ENCODE measurements at places on chromosomes 16 and 17. TPM values are rescaled to one million over a fixed set of nuclear protein-coding genes. Genes with fewer than 3 reads are reported as not detected.

DNA sequence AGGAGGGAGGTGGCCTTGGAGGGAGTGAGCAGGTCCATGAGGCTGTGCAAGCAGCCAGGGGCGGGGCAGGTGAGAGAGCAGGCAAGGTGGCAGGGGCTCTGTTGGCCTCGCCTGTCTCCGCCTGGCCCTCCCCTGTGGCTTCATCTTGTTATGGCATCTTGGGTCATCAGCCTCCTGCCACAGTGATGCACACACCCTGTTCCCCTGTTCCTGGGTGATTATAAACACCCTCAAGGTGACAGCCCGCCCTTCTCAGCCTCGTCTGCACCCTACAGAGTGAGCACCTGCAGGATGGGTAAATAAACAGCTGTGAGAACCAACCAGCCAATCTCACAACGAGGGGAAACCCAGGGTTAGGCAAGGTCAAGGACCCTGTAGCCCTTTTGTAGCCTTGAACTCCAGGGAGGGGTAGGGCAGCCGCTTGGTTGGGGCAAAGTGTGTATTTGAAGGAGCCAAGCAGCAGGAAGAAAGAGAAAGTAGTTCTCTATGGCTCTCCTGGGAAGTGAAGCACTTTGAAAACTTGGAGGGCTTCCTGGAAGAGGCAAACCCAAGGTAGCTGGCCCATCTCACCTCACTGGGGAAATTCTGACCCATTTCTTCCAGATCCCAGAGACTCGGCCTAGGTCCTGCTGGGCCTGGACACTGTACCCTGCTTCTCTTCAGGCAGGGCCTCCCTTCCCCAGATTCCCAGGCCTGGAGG, 60.6 kb downstream of the NT5M start:
- DNase-seq: no peak

TP53TG3B gene
- polyA plus RNA-seq: not detected

MEAK7 gene
- 20.3 TPM for polyA plus RNA-seq

CMC2 gene
- polyA plus RNA-seq: 72.8 TPM

TBC1D3D gene
- 3.1 TPM for polyA plus RNA-seq

DNA sequence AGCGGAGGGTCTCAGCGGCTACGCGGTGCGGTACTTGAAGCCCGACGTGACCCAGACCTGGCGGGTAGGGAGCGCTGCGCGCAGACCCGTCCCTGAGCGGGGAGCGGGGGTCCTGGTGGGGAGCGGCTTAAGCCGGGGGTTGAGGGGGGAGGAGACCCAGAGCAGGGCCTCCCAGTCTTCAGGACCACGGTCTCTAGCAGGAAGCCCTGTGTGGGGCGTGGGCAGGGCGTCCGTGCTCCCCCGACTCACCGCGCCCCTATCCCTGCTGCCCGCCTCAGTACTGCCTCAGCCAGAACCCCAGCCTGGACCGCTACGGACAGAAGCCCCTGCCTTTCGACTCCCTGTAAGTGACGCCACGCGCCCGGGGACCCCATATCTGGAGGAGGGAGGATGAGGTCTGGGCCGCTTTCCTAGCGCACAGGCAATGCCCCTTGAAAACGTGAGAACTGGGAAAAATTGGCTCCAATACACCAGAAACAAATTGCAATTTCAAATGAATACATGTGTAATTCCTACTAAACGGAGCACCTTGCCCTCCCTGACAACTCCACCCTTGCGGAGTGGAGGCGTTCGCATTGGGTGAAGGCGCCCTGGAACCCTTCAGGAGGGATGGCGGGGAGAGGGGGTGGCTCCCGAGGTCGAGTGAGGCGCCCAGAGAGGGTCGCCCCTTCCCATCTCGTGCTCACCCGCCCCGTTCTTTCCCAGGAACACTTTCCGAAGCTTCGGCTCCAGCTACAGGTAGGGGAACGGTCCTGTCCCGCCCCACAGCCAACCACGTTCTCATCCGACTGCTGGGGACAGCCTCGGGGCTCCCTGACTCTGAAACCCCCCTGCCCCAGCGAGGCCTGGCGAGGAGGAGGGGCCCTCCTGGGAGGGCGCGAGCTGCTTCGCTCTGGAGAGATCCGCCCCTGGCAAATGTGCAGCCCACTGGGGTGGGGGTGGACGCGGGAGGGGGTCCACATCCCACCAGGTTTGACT, 14.6 kb upstream of the CNGB1 start:
- no peak for DNase-seq

DNA sequence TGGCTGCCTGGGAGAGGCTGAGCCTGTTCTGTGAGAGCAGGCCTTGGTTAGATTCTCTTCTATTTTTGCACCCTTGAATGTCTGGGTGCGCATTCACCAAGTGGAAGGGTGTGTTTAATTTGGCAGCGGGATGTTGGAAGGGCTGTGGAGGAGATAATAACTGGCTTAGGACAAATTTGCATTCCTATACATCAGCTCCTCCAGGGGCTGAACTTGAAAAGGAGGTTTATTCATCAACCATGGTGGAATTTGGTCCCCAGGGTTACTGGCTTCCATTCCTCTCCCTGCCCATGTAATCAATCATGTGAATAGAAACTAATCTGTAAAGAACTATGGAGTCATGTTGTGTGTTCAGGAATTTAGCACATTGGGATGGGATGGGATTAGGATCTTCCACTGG, 100.2 kb upstream of the FOXF1 start:
- no peak for DNase-seq

CCL4L2 gene
- 1.4 TPM for polyA plus RNA-seq

GRCh38 chr17:58105093-58105492, 21.9 kb downstream of the DYNLL2 start:
- DNase-seq: no peak

KLHL10 gene
- polyA plus RNA-seq: 0.50 TPM

DNA sequence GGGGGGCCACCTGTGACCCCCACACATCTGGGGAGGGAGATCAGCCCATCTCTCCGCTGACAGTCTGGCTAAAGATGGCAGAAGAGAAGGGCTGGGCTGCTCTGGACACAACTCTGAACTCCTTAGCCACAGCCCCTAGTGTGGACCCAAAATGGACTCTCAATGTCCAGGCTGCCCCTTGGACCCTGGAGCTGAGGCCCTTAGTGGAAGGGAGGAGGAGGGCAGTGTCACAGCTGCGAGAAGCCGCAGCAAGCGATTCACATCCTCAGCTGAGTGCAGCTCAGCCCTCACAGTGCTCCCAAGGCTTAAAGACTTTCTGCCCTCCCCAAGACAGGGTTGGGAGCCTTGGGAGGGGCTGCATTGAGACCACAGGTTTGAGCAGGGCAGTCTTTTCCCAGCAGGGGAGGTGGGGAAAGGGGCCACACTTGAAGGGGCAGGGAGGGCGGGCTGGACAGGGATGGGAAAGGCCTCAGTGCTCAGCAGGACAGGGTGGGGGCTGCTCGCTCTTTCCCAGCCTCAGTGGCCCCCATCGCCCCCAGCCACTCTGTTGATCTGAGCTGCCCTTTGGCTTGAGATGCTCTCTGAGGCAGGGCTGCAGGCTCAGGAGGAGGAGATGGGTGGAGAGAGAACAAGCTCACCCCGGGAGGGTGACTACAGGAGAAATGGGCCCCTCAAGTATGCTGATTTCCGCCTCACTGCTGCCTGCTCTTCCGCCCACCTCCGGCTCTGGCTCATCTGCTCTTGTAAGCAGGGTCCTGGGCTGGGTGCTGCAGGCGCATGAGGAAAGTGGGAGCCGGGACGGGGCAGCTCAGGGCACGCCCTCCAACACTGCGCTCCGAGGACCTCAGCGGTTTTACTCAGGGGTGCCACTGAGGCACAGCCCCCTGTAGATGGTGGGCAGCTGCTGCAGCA, 50.9 kb upstream of the MTSS2 start:
- no peak for DNase-seq

DNA sequence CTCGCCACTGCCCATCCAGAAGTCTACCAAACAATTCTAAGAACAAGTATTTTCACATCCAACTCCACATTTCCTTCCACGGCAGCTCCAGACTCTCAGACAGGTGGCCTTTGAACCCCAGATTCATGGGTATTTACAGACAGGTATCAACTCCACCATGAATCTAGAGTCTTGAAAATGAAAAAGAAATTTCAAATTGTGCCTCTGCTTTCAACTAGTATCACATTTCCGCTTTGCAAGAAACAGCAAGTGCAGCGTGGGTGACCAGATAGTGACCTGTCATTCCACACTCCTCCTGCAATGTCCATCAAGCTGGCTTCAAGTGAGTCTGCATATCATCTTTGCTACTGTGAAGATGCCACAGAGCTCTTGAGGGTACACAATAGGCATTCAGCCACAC, 232.4 kb upstream of the RPL38 start:
- DNase-seq: no peak

CCL8 gene
- 0.15 TPM for polyA plus RNA-seq

TBC1D28 gene
- not detected for polyA plus RNA-seq

DNA sequence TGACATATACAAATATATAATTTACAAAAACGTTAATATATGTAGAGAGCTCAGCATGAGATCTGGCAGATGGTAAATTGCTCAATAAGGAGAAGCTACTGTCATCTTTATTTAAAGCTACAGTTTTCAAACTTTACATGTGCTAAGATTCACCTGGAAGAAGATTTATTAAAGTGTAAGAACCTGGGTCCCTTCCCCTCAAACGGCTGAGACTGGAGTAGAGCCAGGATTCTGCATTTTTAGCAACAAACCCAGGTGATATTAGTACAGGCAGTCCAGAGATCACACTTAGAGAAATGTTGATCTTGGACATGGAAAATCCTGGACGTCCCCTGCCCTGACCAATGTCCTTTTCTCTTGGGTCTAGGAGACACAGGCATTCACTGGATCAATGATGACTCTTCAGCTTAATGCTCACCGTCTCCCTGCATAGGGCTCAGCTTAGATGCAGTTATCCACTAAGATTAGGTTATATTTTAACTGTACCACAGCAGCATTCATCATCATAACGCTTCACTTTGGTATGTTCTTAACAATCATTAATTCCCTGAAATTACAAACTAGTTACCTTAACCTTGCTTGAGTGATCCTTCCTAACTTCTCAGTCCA, 20.4 kb downstream of the CDR2 start:
- DNase-seq: no peak

GRCh38 chr16:88905563-88905962, 39.1 kb upstream of the PABPN1L start:
- DNase-seq: no peak

G6PC1 gene
- 5.6 TPM for polyA plus RNA-seq

GRCh38 chr16:87196231-87196630, 121.0 kb downstream of the C16orf95 start:
- no peak for DNase-seq

GRCh38 chr16:56864960-56865359, at the start of gene SLC12A3:
TSS of gene SLC12A3 (plus strand) at chr16:56865207. CDS start at chr16:56865236, 29 bp downstream.
- DNase-seq: no peak

- DNase-seq: peak; percentile 90
These were observed at the start of gene B9D1 for GRCh38 chr17:19362277-19363113. TSS of gene B9D1 (minus strand) at chr17:19362723. CDS start at chr17:19362569, 154 bp downstream.

MT4 gene
- not detected for polyA plus RNA-seq

TP53I13 gene
- polyA plus RNA-seq: 26.6 TPM

- DNase-seq: no peak
These were observed 3.8 kb upstream of the WIPI1 start for GRCh38 chr17:68461122-68461539.

NPIPB8 gene
- 2.0 TPM for polyA plus RNA-seq

- no peak for DNase-seq
These were observed at the start of gene EVPLL for GRCh38 chr17:18377437-18378204. TSS of gene EVPLL (plus strand) at chr17:18377778. CDS start at chr17:18380938, 3,160 bp downstream.

DNA sequence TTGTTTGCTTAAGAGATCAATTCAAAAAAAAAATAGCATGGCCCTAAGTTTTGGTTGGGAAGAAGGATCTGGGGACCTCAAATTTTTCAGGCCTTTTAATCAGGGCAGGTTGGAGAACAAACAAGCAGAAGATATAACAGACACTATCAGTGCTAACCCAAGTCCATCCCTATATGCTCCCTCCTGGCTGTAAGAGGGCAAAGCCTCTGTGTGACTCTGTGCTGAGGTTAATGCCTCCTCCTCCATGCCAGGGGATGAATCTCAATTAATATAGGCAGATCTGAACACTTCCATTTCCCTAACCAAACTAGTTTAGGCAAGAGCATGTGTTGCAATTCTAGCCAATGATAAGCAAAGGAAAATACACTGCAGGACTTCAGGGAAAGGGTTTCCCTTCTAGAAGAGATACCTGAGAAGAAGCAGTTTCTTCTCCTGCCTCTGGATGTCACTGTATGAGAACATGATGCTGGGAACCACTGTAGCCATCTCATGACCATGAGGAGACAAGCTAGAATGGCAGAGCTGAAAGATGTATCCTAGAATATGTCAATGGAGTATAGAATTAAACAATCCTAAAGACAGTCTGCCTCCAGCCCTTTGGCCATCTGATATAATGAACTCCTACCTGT, 76.0 kb downstream of the CHD9NB start:
- DNase-seq: no peak

NOMO2 gene
- polyA plus RNA-seq: 83.8 TPM

DNA sequence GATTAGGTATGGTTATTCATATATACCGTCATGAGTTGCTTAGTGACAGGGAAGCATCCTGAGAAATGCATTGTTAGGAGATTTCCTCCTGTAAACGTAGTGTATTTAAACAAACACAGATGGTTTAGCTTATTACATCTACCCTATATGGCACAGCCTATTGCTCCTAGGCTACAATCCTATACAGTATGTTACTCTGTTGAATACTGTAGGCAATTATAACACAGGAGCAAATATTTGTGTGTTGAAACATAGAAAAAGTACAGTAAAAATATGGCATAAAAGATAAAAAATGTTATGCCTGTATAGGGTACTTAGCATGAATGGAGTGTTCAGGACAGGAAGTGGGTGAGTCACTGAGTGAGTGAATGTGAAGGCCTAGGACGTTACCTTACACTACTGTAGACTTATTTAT, 157.7 kb downstream of the CDH11 start:
- no peak for DNase-seq

DNA sequence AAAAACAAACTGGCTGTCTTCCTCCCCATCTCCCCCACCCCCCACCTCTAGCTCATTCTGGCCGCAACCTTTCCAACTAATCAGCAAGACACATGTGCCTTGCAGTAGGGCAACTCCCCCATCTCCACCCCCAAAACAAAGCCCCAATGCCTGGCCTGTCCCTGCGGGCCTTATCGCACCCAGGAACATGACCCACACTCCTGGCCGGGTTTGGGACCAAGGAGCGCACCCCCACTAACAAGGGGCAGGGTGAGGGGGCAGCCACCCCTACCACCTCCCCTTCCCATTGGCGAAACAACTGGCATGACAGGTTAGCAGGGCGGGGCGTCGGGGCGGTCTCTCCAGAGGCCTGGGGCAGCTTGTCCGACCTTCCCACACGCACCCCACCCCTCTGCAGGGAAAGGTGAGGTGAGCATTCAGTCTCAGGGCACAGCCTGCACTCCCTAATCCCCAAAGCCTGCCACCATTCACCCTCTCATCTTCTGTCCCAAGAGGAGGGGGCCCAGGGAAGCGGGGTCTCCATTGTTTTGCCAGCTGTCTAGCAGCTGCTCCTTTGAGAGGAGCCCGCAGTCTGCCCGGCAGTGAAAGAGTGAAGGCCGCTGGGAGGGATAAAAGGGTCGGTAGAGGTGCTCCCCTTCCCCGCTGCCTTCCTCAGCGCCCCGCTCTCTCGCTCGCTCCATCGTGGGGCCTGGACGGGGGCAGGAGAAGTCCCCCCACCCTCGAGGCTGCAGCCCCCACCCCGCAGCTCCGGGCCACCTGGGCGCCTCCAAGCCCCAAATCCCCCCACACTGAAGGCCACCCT, 765 bp downstream of the MYO18A start:
- no peak for DNase-seq

MYH2 gene
- 0.03 TPM for polyA plus RNA-seq
